ENCODE measurements at places on chromosomes 7 and 10. TPM values are rescaled to one million over a fixed set of nuclear protein-coding genes. Genes with fewer than 3 reads are reported as not detected.

SEMA3A gene
- 76.6 TPM for total RNA-seq

PTPN20 gene
- not detected for total RNA-seq

DNA sequence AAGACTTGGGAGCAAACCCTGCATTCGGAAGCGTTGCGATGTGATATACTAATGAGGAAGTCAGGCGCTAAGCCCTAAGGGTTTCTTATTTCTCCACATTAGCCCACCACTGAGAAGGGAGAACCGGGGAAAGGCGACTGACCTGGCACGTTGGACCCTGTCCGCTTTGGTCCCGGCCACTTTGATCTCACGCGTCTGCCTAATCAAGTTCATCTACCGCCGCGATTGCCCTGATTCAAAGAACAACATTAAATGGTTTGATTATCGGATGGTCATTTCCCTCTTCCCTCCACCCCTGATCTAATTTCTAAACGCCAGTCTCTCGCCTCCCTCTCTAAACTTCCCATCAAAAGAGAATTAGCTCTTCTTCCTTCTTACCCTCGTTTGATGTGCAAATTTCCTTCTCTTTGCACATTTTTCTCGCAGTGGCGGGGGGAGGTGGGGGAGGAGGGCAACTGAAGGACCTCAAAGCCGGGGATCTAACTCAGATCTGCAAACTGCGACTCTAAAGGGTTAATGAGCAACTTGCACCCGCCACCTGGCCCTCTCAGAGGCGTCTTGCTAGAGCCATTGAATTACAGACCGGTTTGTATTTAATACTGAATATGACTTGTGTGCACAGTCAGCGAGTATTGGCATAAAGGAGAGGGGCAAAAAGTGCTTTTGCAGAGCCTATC lies 687 bp upstream of the DKK1 start:
- DNase-seq: no peak

GRCh38 chr10:79349766-79350406 lies 2.6 kb downstream of the PPIF start:
- DNase-seq: no peak

Measured in HFFc6 (cell line).